Omental fat pad (tissue), 4 donors: ENCODE measurements at places on chromosomes 7 and 10. TPM values are rescaled to one million over a fixed set of nuclear protein-coding genes. Genes with fewer than 3 reads are reported as not detected.

The METTL27 gene
- 3.4 TPM for total RNA-seq

The ERVW-1 gene
- not detected for total RNA-seq

The KCP gene
- total RNA-seq = 0.88 TPM

The PRKCQ gene
- 0.79 TPM for total RNA-seq

The CLRN3 gene
- not detected for total RNA-seq

The AKR1C3 gene
- total RNA-seq = 122 TPM

The EPO gene
- total RNA-seq = not detected

The GFRA1 gene
- 64.7 TPM for total RNA-seq

The NXPH1 gene
- total RNA-seq = not detected

The CTAGE4 gene
- not detected for total RNA-seq

The CAV2 gene
- total RNA-seq = 171 TPM

The FAM25A gene
- total RNA-seq = not detected

The CXCL12 gene
- 53.4 TPM for total RNA-seq

The MMRN2 gene
- total RNA-seq = 29.3 TPM

The PRXL2A gene
- 382 TPM for total RNA-seq

The PIK3CG gene
- 6.0 TPM for total RNA-seq

The HMX3 gene
- total RNA-seq = not detected

The TMEM236 gene
- total RNA-seq = 3.3 TPM

The RSBN1L gene
- total RNA-seq = 7.5 TPM

The CH25H gene
- 18.5 TPM for total RNA-seq

The SPDYE6 gene
- not detected for total RNA-seq

The LIPF gene
- total RNA-seq = not detected

The PCGF6 gene
- total RNA-seq = 9.4 TPM

The GCK gene
- total RNA-seq = 0.93 TPM

The ICA1 gene
- total RNA-seq = 61.8 TPM

The AFAP1L2 gene
- total RNA-seq = 4.3 TPM

The AGR2 gene
- not detected for total RNA-seq

The CC2D2B gene
- 2.9 TPM for total RNA-seq

The GARS1 gene
- 81.8 TPM for total RNA-seq

The GPC2 gene
- total RNA-seq = not detected

The SEC31B gene
- 9.3 TPM for total RNA-seq

The CD36 gene
- 2,312 TPM for total RNA-seq

The CDH23 gene
- 41.9 TPM for total RNA-seq

The HECW1 gene
- total RNA-seq = 0.13 TPM

The OR6B1 gene
- not detected for total RNA-seq

The CUBN gene
- 4.5 TPM for total RNA-seq

The TMEM213 gene
- not detected for total RNA-seq

The SRRM3 gene
- total RNA-seq = 3.7 TPM

The CTTNBP2 gene
- total RNA-seq = 13.3 TPM

The ZNF804B gene
- not detected for total RNA-seq

The GBF1 gene
- total RNA-seq = 31.5 TPM

The CCL24 gene
- total RNA-seq = 10.8 TPM

The COBL gene
- total RNA-seq = 27.7 TPM

The LOXL4 gene
- total RNA-seq = 3.3 TPM

The GBX1 gene
- not detected for total RNA-seq

The NPC1L1 gene
- 0.24 TPM for total RNA-seq

The CNPY1 gene
- not detected for total RNA-seq

The TDRD1 gene
- 0.46 TPM for total RNA-seq

The PPP1R9A gene
- 13.0 TPM for total RNA-seq

The TYW1B gene
- total RNA-seq = 3.2 TPM

The CHRM2 gene
- total RNA-seq = not detected

The OR2A5 gene
- total RNA-seq = not detected
